ENCODE measurements at places on chromosomes 6 and 20. TPM values are rescaled to one million over a fixed set of nuclear protein-coding genes. Genes with fewer than 3 reads are reported as not detected.

Gene SLC12A5
- total RNA-seq, result 1.8 TPM

Gene TSPO2
- not detected for total RNA-seq

Gene CDH26
- not detected for total RNA-seq

Gene ZSCAN31
- total RNA-seq, result 23.0 TPM

All from endothelial cell of umbilical vein (primary cell).